Activated CD4-positive, alpha-beta T cell treated with anti-CD3 and anti-CD28 coated beads for 24 hours (primary cell): ENCODE measurements at places on chromosomes 12 and 14.

GRCh38 chr14:59229653-59230406 lies 41.4 kb downstream of the DAAM1 start:
- DNase-seq = no peak

DNA sequence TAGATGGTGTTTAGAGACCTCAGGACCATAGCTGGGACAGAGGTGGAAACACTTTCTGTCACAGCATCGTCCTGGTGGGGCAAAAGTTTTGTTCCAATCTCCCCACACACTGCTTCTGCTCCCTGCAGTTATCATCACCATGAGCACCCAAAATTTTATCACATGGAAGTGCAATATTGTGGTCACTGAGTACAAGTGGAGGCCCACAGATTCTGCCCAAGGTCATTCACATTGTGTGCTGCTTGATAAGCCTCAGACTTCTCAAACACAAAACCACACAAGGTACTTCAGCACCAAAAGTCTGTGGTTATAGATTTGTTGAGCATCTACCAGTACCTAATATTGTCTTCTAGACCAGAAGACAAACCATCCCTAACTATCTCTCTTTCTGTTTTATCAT lies 554 bp upstream of the KRT77 start:
- no peak for DNase-seq

DNA sequence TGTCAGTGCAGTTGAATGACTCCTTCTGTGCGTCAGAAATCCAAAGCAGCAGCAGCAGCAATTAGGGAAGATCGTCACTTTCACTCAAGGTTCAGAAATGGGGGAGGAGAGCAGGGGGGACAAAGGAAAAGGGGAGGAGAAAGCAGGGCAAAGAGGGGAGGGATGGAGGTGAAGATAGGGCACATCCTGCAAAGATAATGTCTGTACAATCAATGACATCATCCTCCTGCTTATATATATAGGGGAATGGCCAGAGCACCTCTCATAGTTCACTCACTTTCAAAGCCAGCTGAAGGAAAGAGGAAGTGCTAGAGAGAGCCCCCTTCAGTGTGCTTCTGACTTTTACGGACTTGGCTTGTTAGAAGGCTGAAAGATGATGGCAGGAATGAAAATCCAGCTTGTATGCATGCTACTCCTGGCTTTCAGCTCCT lies at the start of gene NTS:
Gene NTS, plus strand, starts transcription at position 265 of the 431 bp plus-strand sequence. Its CDS starts 109 bp downstream, at position 374.
- no peak for DNase-seq

- DNase-seq = no peak
These were observed 446.9 kb downstream of the ATP23 start for GRCh38 chr12:58388261-58388660.

GRCh38 chr14:78335531-78335930 lies 165.4 kb downstream of the NRXN3 start:
- DNase-seq = no peak
